ENCODE measurements at places on chromosomes 16 and 17.

DNA sequence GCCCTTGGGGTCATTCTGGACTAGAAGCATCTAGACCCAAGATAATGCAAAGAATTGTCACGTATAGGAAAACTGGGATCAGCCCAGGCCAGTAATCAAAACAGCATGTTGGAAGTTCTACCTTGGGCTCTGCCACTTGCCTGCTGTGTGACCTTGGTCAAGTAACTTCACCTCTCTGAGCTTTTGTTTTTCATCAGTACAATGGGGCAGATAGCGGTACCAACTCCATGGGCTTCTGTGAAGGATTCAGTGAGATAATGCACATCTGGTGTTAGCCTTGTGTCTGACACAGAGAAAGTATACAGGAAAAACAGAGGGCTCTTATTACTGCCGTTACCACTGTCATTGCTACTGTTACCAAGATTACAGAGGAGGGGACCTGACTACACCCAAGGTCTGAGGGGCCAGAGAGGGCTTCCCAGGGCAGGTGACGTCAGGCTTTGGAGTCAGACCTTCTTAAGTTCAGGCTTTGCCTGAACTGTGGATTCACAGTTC is 24.6 kb downstream of the CMIP start:
- DNase-seq: no peak

- DNase-seq: peak; percentile 35
Observed at GRCh38 chr17:81387100-81388090, 7.9 kb upstream of the BAHCC1 start.

GRCh38 chr17:73058022-73058421 is 34.5 kb downstream of the SLC39A11 start:
- DNase-seq: no peak

DNA sequence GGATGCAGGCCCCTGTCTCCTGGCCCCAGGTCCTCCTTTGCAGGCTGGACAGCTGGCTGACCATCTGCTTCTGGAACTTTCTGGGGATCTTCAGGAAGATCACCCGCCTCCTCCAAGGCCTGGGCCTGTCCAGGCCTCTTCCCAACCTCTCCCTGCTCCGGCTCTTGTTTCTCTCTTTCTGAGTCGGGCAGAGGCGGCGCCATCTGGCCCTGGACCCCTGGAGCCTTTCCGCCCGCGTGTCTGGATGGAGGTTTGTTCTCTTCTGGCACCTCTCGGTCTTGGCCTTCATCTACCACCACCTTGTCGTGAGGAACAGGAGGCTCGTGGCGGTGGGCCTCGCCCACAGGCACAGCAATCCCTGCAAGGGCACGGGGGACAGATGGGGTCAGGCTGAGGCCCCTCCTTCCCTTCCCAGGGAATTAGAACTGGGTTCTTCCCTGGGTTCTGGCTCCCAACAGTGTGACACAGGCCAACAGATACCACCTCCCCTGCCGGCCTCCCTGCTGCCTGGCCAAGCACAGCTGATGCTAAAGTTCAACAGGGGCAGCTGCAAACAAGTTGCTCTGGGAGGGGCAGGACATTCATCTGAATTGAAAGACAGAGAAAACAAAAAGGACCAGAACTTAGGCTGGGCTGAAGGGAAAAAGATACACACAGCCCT is 13.3 kb downstream of the NDUFAF8 start:
- DNase-seq: no peak

Measured in activated T-helper 2 cell treated with anti-CD3 and anti-CD28 coated beads, Interferon-gamma antibody, Interleukin-2, Interleukin-4, amounts not matched to agents 10 μg/mL and 5 μg/mL and 100 μg/mL, durations not matched to agents 14 hours and 24 hours and 36 hours (primary cell).